ENCODE measurements at places on chromosomes 5 and 9. TPM values are rescaled to one million over a fixed set of nuclear protein-coding genes. Genes with fewer than 3 reads are reported as not detected.

LMX1B gene
- not detected for total RNA-seq

DNA sequence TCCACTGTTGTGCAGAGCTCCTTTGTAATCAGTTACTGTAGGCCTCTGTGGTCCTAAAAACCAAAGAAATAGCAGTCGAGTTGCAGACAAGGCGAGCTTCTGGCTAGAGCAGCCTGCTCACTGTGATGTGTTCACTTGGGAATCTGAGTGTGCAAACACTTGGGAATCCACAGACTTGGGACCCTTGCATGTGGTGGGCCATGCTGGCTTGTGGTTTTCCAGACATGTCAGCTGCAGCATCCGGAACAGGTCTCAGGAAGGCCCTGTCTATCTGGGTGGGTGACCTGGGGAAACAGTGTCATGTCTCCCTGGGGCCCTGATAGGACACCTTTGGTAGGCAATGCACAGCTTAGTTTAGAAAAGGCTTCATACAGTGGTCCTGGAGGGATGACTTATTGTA, 66.4 kb downstream of the WWC1 start:
- H3K36me3 ChIP-seq = no peaks in the 10 kb centered on the region
- no peak for DNase-seq
- H3K4me1 ChIP-seq = no peaks in the 10 kb centered on the region

DNA sequence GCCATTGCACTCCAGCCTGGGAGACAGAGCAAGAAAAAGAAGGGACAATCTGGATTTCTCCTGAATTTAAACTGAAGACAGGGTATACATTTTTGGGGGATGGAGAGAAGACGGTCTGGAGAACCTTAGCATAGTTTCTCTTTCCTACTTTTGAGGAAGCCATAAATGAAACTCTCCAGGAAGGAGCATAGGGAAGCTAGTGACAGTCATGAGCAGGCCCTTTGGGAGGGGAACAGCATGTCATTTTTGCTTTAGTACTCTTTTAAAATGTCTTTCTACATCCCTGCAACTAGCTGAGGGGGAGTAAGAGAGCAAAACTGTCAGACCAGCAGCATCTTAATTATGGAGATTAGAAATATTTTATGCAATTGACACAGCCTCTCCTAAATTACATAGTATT, 8.2 kb upstream of the SLC44A1 start:
- peaks cover 6% of the 10 kb centered on the region for H3K27me3 ChIP-seq
- no peak for DNase-seq
- no peak overlapping the region for H3K27ac ChIP-seq
- H3K36me3 ChIP-seq = no peaks in the 10 kb centered on the region

DNA sequence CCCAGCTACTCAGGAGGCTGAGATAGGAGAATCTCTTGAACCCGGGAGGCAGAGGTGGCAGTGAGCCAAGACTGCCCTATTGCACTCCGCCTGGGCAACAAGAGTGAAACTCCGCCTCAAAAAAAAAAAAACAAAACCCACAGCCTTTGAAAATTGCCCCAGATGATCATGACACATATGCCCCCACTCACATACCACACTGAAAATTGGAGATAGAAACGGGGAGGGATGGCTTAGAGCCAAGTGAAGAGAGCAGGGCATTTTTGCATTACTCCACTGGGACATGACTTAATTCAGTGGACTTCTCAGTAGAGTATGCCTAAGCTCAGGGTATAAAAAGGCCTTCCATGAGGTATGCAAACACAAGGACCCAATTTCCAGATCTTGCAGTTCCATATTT, 309.3 kb downstream of the BNC2 start:
- no peaks in the 10 kb centered on the region for H3K36me3 ChIP-seq
- H3K27me3 ChIP-seq = no peaks in the 10 kb centered on the region
- no peaks in the 10 kb centered on the region for H3K4me1 ChIP-seq
- no peak overlapping the region for H3K4me3 ChIP-seq
- no peak for DNase-seq

GRCh38 chr5:158529454-158529853, 570.3 kb downstream of the EBF1 start:
- no peaks in the 10 kb centered on the region for H3K36me3 ChIP-seq
- H3K4me1 ChIP-seq = no peaks in the 10 kb centered on the region
- no peak overlapping the region for H3K27ac ChIP-seq
- no peaks in the 10 kb centered on the region for H3K27me3 ChIP-seq

- no peak for DNase-seq
- no peaks in the 10 kb centered on the region for H3K36me3 ChIP-seq
- H3K27me3 ChIP-seq = no peaks in the 10 kb centered on the region
- H3K4me3 ChIP-seq = no peak overlapping the region
These were observed 36.4 kb upstream of the TCF7 start for GRCh38 chr5:134077926-134078580.

DNA sequence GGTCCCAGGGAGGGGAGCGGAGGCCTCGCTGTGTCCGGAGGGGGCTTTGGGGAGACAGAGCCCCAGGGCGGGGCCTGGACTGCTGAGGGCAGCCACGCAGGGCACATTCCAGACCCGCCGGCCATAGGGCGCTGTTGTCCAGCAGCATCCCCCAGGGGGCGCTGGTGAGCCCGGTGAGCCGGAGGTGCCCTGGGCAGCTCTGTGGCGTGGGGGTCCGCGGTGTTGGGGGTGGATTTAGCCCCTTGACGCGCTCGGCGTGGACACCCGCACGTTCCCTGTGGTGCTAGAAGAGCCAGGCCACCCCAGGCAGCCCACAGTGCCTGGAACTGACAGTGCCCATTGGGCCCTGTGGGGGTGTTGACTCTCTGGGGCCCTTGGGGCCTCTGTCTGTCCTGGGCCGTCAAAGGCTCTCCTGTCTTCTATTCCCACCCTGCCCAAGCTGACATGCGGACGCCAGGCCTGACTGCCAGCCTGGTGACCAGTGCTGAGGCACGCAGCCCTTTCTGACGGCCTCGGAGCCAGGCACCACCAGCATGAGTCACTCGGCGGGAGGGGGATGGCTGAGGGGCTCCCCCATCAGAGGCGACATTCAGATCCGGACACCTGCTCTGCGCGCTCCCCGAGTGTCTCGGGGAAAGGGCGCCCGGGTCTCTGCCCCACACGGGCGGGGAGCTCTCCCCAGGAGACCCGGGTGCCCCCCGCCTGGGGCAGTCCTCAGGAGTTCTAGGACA, 23.9 kb downstream of the TPPP start:
- no peak overlapping the region for H3K4me3 ChIP-seq
- no peak overlapping the region for H3K27ac ChIP-seq
- peaks cover 8% of the 10 kb centered on the region for H3K27me3 ChIP-seq

GRCh38 chr9:75033791-75034473, 5.8 kb upstream of the CARNMT1 start:
- no peaks in the 10 kb centered on the region for H3K4me1 ChIP-seq
- H3K27me3 ChIP-seq = no peaks in the 10 kb centered on the region
- no peaks in the 10 kb centered on the region for H3K36me3 ChIP-seq
- H3K27ac ChIP-seq = no peak overlapping the region
- DNase-seq = no peak

GRCh38 chr5:56984445-56984844, 32.5 kb upstream of the MIER3 start:
- no peak for DNase-seq
- no peaks in the 10 kb centered on the region for H3K36me3 ChIP-seq
- peaks cover 15% of the 10 kb centered on the region for H3K4me1 ChIP-seq
- H3K4me3 ChIP-seq = no peak overlapping the region
- H3K27me3 ChIP-seq = no peaks in the 10 kb centered on the region

DNA sequence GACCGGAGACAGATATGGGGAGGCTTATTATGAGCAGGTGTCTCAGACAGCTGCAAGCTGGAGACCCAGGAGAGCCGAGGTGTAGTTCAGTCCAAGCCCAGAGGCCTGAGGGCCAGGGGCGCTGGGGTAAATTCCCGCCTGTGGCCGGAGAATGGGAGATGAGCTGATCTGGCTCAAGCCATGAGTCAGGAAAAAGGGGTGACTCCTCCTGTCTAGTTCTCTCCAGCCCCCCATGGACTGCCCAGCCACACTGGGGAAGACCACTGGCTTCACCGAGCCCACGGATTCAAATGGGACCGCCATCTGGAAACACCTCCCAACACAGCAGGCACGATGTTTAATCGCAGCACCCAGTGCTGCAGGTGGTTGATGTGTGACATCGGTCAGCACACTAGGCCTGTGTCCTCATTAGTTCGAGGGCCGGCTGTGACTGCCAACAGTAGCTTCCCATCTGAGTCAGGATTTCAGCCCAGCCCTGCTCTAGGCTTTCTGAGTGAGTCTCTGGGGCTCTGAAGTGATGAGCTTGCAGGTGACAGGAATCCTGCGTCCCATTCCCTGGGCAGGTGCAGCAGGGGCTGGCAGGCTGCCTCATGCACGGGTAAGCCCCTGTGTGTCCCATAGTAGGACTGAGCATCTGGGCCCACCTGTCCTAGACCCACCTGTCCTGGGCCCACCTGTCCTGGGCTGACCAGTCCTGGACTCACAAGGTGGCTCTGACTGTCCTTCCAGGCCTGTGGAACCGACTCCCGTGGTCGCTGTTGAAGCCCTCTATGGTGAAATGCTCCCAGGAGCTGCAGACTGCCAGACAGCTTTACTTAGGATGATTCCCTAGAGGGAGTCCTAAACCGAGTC, 49.7 kb downstream of the AHRR start:
- peak overlapping the region; percentile 41 for H3K27ac ChIP-seq
- DNase-seq = no peak
- no peaks in the 10 kb centered on the region for H3K36me3 ChIP-seq
- H3K4me3 ChIP-seq = no peak overlapping the region
- peaks cover 17% of the 10 kb centered on the region for H3K27me3 ChIP-seq

DNA sequence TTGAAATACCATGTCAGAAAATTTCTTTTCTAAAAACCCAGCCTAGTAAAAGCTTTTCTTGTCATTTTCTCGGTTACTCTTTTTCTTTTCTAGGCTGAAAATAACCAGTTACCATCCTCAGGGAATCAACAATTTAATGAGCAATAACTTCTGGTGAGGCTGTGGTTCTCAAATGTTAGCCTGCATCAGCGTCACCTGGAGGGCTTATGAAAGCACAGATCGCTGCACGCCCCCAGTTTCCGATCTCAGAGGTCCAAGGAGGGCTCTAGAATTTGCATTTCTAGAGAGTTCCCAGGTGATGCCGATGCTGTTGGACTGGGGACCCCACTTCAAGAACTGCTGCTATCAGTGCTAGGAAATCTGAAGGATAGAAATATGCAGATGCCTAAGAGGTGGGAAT, 28.9 kb upstream of the TLE1 start:
- H3K4me1 ChIP-seq = no peaks in the 10 kb centered on the region
- DNase-seq = no peak
- no peak overlapping the region for H3K27ac ChIP-seq
- H3K4me3 ChIP-seq = no peak overlapping the region

All from activated B cell treated with CpG ODN at 0.5 μM for 24 hours (primary cell).